Cerebellar cortex (tissue), 1 donor: ENCODE measurements at places on chromosomes 7 and 10.

DNA sequence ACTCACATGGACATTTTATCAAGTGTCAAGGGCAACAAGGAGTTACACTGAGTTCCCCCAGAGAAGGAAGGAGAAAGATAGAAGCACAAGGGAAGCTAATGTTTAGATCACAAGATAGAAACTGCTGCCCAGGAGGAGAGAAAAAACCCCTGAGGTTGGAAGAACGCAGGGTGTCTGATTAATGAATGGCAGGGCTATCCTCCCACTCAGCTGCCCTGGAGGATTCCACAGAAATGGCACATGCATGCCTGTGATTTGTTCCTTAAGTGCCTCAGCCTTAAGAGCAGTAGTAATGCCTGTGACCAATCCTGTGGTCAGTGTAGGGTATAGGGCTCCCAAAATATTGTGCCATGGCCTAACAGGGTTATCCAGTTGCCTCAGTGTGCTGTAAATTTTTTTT, 20.2 kb downstream of the DNAJB9 start:
- no peak for DNase-seq

DNA sequence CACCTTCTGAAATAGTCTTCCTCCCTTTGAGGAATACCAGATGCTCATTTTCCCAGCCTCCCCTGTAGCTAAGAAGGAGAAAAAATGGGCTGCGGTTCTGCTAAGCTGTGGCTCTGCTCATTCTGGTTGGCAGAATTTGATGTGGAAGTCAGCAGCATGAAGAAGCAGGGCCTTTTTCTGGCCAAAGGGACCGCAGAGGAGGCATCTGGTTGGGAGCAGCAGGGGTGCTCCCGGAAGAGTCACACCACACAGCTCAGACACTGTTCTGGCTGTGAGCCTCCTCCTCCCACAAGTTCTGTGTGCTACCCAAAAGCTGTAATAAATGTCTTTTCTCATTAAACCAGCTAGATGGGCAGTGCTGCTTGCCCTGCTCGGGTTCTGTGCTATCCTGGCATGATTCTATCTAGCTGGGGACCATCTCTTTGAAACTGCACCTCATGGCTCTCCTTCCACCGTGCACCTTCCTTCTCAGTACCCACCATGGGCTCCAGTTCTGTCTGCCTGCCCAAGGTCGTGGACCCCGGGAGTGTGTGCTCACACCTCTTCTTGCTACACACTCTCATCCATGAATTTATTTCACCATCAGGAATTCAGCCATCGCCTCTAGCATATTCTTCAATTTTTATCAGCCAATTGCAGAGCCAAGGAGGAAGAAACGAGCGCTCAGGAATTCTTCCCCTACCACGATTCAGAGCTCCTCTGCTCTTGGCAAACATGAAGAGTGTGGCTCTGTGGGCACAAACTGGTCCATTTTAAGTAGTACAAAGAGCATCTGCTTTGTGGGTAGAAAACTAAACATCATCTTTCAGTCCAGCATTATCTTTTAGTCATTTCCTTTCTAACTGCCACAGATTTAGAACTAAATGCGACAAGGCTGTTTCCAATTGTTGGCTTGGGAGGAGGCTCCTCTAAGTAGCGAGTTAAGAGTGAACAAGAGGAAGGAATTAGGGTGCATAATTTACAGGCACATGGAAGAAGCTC, 76.9 kb downstream of the FAM171A1 start:
- peak; percentile 75 for DNase-seq

DNA sequence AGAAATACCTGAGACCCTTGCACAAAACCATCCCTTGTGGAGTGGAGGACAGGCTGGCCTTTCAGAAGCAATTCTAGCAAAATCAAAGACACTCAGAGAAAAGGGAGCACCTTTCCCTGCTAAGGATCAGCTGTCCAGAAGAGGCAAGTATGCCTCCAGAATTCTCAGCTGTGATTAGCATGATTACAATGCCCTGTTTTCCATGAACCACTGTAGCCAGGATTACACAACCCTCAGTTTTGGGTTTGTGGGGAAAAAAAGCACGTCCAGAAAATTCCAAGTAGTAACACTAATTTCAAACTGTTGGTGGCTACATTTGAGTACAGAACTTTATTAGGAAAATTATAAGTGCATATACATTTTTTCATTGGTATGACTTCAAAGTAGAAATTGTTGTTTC, 15.0 kb downstream of the CXCL12 start:
- no peak for DNase-seq

- DNase-seq: no peak
Observed at GRCh38 chr7:109456116-109456515, 886.4 kb downstream of the DNAJB9 start.

- no peak for DNase-seq
Observed at GRCh38 chr7:109552017-109552416, 982.3 kb downstream of the DNAJB9 start.

GRCh38 chr7:106537119-106537518, 123.8 kb downstream of the CCDC71L start:
- no peak for DNase-seq

- DNase-seq: no peak
Observed at GRCh38 chr10:34254596-34254995, 560.5 kb downstream of the PARD3 start.

DNA sequence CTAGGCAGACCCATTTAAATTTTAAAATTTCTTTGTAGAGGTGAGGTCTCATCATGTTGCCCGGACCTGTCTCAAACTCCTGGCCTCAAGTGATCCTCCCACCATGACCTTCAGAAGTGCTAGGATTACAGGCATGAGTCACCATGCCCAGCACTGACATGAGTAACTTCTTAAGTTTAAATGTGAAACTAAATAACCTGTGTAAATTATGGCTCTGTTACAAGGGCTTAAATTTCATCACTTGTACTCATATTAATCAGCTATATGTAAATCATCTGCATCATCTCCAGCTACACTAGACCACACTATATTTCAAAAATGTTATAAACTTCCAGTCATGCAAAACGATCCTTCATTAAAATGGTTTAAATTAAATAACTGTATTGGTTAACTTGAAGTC, 56.1 kb downstream of the ATAD1 start:
- DNase-seq: no peak

- DNase-seq: no peak
Observed at GRCh38 chr7:74587435-74588126, 69.9 kb upstream of the GTF2I start.

- peak; percentile 30 for DNase-seq
Observed at GRCh38 chr10:35194906-35195305, 68.3 kb downstream of the CREM start.

DNA sequence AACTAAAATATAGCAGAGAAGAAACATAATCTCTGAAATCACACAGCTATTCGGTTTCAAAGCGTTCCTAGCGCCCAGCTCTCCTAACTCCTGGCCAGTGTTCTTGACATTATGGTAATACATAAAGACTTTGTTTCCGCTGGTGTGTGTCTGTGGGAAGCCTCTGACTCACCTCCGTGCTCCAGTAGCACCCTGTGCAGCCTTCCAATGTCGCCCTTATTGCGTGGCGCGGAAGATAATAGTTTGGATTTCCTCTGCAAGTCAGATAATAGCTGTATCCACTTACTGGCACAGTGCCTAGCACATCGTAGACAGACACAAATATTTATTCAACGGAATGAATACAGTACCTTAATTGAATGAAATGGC, 570 bp downstream of the BMS1 start:
- no peak for DNase-seq
